Activated CD4-positive, alpha-beta T cell treated with anti-CD3 and anti-CD28 coated beads, Interleukin-2, amount 10 ng/mL, durations not matched to agents 7 days and 5 days (primary cell): ENCODE measurements at places on chromosomes 12 and 14. TPM values are rescaled to one million over a fixed set of nuclear protein-coding genes. Genes with fewer than 3 reads are reported as not detected.

The AICDA gene
- total RNA-seq = not detected

GRCh38 chr14:70008284-70009262 is 129.4 kb downstream of the SMOC1 start:
- peaks cover 4% of the 10 kb centered on the region for H3K27me3 ChIP-seq
- no peak overlapping the region for H3K27ac ChIP-seq
- peaks cover 4% of the 10 kb centered on the region for H3K4me1 ChIP-seq
- DNase-seq = no peak

The ST8SIA1 gene
- 0.52 TPM for total RNA-seq

GRCh38 chr12:115268451-115268850 is 584.5 kb upstream of the TBX3 start:
- no peak overlapping the region for H3K27ac ChIP-seq
- DNase-seq = no peak
- no peaks in the 10 kb centered on the region for H3K27me3 ChIP-seq
- H3K36me3 ChIP-seq = no peaks in the 10 kb centered on the region
- no peak overlapping the region for H3K4me3 ChIP-seq
- no peaks in the 10 kb centered on the region for H3K4me1 ChIP-seq

DNA sequence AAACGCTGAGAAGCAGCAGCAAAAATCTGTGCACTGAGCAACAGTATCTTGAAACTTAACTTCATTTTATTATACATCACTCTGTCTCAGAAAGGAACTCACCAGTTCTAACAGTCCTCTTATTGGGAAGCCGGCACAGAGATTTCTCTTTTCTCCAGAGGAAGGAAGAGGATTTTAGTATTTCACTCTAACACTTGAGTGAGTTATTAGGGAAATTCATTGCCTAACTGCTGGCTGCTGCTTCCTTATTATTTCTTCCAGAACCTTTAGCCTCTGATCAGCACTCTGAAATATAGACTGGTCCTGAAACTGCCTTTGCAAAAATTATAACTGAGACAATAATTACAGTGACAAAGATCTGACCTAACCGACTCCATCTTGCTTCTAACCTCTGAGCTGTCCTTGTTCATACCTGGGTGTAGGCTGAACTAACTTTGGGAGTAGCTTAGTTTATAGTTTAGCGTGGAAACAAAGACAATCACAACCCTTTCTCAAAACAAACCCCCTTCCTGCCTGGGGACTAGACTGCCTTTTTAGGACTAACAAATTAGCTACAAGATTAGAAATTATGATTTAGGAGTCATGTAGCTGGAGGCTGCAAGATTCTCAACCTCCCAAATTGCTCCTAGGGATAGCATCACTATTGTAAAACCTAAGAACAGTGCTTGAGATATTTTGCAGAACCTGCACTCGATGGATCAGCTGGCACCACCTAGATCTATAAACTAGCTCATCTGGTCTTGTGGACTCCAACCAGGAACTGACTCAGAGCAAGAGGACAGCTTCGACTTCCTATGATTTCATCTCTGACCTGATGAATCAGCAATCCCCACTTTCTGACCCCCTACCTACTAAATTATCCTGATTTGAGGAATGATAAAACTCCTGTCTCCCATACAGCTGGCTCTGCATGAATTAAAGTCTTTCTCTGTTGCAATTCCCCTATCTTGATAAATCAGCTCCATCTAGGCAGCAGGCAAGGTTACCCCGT is 117.5 kb downstream of the DYRK2 start:
- no peaks in the 10 kb centered on the region for H3K27me3 ChIP-seq
- no peaks in the 10 kb centered on the region for H3K36me3 ChIP-seq
- DNase-seq = no peak
- no peak overlapping the region for H3K27ac ChIP-seq

DNA sequence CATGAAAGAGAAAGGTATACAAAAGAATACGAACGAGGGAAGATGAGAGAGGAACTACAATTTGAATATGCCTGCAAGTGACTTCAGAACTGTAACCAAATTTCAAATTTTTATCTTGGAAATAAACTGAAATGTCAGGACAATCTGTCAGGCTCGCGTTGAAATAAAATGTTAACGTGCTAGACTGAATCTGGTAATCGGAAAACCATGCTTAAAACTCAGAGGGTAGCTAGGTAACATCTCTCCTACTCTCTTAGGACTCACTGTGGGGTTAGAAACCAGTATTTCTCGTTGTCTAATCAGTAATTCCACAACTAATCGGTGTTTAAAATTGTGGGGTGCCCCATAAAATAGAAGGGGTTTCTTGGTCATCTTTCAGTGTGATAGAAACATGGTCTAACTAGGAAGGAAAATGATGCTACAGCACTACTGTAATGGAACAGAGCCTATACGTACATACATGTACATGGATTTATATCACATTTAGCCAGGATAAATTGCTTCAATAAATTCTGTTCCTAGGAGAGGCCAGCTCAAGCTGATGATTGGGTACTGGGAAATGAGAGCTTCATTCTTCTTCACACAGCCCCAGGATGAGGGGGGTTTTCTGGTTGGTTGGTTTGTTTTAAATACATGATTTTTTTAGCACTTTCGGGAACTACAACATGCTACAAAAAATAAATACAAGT is 23.9 kb downstream of the ATF7 start:
- no peak for DNase-seq
- no peak overlapping the region for H3K4me3 ChIP-seq
- H3K27me3 ChIP-seq = no peaks in the 10 kb centered on the region
- H3K36me3 ChIP-seq = peaks cover 21% of the 10 kb centered on the region
- H3K4me1 ChIP-seq = peaks cover 22% of the 10 kb centered on the region

The CCDC197 gene
- total RNA-seq = not detected

DNA sequence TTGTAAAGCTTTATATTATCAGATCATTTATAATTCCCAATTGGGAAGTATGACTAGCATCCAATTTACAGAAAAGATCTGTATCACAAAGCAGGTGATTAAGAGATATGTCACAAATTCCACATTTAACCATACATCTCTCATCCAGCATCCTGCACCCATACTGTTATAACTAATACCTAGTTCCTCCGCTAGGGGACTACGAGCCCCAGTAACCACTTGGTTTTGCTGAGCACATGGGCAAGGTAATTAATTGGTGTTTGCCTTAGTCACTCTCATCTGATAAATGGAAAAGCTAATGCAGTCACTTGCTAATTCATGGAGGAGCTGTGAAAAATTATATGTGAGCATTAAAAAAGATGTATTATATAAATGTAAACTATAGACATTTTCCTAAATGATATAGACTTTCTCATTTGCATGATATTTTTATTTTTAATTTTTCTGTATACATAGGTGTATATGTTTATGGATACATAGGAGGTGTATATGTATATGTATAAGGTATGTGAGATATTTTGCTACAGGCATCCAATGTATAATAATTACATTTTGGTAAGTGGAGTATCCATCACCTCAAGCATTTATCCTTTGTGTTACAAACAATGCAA is 1031.8 kb downstream of the GALC start:
- no peak overlapping the region for H3K27ac ChIP-seq
- H3K27me3 ChIP-seq = no peaks in the 10 kb centered on the region
- H3K4me1 ChIP-seq = no peaks in the 10 kb centered on the region
- DNase-seq = no peak

- no peaks in the 10 kb centered on the region for H3K36me3 ChIP-seq
- H3K27ac ChIP-seq = no peak overlapping the region
- no peak overlapping the region for H3K4me3 ChIP-seq
- no peaks in the 10 kb centered on the region for H3K4me1 ChIP-seq
Observed at GRCh38 chr14:48670939-48671338, 915.2 kb downstream of the RPS29 start.

The SOAT2 gene
- 1.7 TPM for total RNA-seq

The KMT2D gene
- 116 TPM for total RNA-seq

The CLEC6A gene
- not detected for total RNA-seq

GRCh38 chr12:67630373-67631088 is 18.0 kb upstream of the DYRK2 start:
- peak overlapping the region; percentile 94 for H3K27ac ChIP-seq
- peaks cover 8% of the 10 kb centered on the region for H3K27me3 ChIP-seq

DNA sequence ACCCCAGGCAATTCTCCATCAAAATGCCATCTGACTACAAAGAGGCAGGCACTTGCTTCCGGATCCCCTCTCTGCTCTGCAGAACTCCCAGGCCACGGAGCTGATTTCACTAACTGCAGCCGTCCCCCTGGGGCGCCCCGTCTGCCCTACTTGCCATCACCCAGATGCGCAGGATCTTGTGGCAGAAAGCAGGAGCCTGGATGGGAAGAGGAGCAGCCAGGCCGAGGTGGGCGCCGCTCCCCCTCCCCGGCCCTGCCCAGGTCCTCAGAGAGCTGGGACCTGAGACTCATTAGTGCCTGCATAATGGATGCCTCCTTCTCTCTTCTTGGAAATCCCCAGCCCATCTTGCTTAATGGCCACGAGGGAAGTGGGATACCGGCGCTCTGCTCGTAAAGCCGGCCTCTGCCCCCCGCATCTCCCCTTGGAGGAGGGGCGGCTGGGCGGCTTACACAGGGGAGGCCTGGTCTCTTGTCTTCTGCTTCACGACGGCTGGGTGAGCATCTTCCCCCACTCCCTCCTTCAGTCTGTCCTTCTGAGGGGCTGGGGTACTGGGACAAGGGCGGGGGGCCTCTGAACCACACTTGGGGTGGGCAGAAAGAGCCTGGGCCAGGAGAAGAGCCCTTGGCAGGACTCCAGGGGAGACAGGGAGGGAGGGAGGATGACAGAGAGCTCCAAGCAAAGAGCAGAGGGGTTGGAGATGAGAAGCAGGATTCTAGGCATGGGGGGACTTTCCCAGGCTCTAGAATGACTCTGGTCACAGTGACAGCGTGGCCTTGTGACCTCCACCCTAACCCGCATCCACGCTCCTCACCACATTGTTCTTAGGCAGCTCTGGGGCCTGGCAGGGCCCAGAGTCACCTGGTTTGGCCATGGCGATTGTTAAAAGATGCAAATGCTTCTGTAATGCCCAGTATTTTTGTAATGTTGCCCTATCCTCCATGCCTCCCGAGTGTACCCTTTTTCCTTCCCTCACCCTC is 19.4 kb upstream of the EML1 start:
- no peaks in the 10 kb centered on the region for H3K36me3 ChIP-seq
- peaks cover 24% of the 10 kb centered on the region for H3K27me3 ChIP-seq
- no peak for DNase-seq
- no peaks in the 10 kb centered on the region for H3K4me1 ChIP-seq

GRCh38 chr12:112514926-112515642 is 96.3 kb downstream of the PTPN11 start:
- DNase-seq = no peak
- H3K4me3 ChIP-seq = no peak overlapping the region
- H3K27me3 ChIP-seq = no peaks in the 10 kb centered on the region

DNA sequence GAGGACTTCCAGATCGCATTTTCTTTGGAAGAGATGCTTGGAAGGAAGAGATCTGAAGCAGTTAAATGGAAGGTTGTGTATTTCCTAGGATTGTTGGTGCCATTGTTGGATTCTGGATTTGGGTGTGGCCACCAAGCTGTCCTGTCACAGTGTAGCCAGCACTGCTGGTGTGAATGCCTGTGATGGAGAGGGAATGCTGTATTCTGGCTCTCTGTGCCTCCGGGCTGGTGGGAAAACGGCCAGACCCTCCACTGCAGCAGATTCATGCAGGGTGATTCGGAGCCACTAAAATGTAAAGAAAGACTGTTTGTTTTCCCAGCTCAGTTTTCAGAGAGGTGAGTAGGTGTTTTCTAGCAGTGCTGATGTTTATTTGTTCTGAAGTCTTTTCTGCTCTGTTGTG is 30.7 kb upstream of the MANSC4 start:
- H3K27me3 ChIP-seq = peaks cover 36% of the 10 kb centered on the region
- peaks cover 27% of the 10 kb centered on the region for H3K4me1 ChIP-seq
- no peaks in the 10 kb centered on the region for H3K36me3 ChIP-seq
- no peak for DNase-seq

- H3K27ac ChIP-seq = no peak overlapping the region
- H3K4me3 ChIP-seq = no peak overlapping the region
- H3K27me3 ChIP-seq = no peaks in the 10 kb centered on the region
- no peaks in the 10 kb centered on the region for H3K36me3 ChIP-seq
Observed at GRCh38 chr14:50647282-50647681, 20.8 kb downstream of the SAV1 start.

DNA sequence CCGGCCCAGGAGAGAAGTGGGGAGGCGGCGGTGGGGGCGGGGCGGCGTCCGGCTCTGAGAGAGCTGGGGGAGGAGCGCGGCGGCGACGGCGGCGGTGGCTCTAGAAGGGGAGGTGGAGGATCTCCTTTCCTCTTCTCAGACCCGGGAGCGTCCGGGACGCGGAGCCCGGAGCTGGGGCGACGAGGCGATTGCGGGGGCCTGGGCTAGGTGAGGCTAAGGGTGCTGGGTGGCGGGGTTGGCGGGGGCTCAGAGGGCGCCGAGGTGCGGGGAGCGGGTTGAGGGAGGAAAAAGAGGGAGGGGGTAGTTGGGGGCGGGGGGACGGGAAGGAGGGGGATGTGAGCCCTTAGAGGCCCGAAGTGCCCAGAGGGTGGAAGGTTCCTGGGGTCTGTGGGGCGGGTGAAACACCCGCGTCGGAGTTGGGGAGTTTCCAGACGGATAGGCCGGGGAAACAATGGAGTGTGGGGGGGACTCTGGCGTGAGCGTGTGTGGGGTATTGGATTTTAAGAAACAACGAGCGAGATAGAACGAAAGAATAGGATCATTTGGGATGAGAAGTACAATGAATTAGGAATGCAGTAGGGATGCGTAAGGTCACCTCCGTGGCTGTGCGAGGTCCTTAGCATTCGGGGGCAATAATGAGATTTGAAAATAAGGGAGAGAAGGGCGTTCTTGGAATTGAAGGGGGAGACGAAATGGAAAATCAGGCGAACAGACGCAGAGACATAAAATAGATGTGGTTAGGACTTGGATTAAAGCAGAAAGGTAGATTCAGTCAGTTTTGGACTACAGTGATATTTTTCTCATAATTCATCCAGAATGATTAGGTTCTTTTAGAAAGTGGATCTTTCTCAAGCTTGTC is at the start of gene SPATS2:
Gene SPATS2, plus strand, starts transcription at position 82 of the 859 bp plus-strand sequence. CDS start 93,551 bp downstream, outside the sequence.
- peak within 1 kb of the TSS; percentile 90 for H3K4me3 ChIP-seq
- H3K36me3 ChIP-seq = peaks cover 6% of the 10 kb centered on the region
- DNase-seq = no peak
- no peaks in the 10 kb centered on the region for H3K27me3 ChIP-seq

- H3K4me1 ChIP-seq = peaks cover 16% of the 10 kb centered on the region
- DNase-seq = no peak
- no peaks in the 10 kb centered on the region for H3K36me3 ChIP-seq
- no peak overlapping the region for H3K4me3 ChIP-seq
- no peaks in the 10 kb centered on the region for H3K27me3 ChIP-seq
Observed at GRCh38 chr12:167959-168600, 45.9 kb downstream of the SLC6A12 start.

GRCh38 chr14:51335961-51336723 is 96.1 kb downstream of the TMX1 start:
- H3K4me1 ChIP-seq = no peaks in the 10 kb centered on the region
- no peak overlapping the region for H3K4me3 ChIP-seq
- H3K36me3 ChIP-seq = no peaks in the 10 kb centered on the region
- no peak overlapping the region for H3K27ac ChIP-seq
